BJ (cell line): ENCODE measurements at places on chromosomes 4 and X.

- no peak for DNase-seq
Measured at GRCh38 chr4:185096032-185096653, 46.9 kb upstream of the SLC25A4 start.

- no peak for DNase-seq
Measured at GRCh38 chr4:73870260-73870659, 1.1 kb downstream of the CXCL1 start.

DNA sequence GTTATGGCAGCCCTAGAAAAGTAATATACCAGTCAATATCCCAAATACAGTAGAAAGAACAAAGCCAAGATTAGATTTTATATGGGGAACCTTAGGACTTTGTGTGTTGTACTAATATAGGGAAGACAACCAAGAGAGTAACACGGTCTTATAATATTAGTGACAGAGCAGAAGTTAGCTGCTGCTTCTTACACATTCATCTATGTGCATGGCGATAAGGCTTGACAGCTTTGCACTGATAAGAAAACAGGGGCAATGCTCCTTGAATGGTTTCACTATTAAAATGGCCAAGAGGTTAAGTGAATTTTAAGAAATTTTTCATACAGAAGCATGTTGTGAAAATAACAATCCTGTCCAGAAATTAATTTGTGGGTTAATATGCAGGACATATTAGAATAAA lies 521.6 kb downstream of the CCSER1 start:
- no peak for DNase-seq

DNA sequence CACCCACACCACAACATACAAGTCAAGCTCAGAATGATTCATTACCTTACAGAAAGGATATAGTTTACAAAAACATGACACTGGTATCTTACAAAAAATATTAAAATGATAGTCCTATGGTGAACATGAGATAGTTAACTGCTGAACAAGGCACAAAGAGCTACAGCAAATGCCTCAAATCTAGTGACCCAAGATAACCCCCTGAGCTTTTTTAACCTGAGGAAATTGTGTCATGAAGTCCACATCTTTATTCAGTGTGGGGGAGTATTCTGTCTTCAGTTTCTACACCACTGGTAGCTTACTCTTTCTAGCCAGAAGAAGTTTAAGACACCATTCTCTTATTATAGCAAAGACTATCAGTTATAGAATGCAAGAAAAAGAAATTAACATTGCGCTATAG lies 218.7 kb downstream of the MAPK10 start:
- DNase-seq: no peak
